Hindlimb muscle (tissue), 1 donor: ENCODE measurements at places on chromosomes 4 and X. TPM values are rescaled to one million over a fixed set of nuclear protein-coding genes. Genes with fewer than 3 reads are reported as not detected.

DNA sequence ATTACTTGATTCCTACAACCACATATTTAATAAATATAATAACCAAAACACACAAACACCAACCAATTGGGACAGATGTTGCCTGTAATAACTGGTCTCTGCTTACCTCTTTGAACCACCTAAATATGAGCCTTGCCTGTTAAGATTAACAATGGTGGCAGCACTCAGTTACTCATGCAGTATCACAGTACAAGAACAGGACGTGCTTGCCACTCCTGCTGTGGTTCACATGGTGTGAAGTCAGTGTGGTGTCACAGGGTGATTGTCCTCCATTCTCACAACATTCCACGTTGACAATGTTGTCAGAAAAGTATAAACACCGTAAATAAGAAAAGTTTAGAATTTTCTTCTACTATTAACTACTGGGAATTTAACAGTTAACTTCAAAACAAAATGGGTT is 365.0 kb downstream of the PPP3CA start:
- no peak for DNase-seq

DNA sequence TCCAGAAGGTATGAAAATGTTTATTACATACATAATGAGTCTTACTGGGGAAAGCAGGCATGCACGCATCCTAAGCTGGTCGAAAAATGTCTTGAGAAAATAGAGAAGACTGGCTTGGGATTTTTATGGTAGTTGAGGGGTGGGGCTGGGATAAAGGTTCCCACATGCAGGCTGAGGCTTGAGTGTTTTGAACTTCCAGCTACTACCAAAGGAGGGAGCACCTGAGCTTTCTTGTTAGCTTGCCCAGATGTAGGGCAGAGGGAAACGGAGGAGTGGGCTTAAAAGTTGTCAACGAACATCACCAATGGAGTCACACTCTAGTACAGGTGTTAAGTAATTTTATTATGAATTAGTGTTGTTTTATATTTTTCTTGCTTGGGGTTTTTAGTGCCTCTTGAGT is 39.6 kb upstream of the SRPX start:
- DNase-seq: no peak

SSX4B gene
- not detected for polyA plus RNA-seq

DNA sequence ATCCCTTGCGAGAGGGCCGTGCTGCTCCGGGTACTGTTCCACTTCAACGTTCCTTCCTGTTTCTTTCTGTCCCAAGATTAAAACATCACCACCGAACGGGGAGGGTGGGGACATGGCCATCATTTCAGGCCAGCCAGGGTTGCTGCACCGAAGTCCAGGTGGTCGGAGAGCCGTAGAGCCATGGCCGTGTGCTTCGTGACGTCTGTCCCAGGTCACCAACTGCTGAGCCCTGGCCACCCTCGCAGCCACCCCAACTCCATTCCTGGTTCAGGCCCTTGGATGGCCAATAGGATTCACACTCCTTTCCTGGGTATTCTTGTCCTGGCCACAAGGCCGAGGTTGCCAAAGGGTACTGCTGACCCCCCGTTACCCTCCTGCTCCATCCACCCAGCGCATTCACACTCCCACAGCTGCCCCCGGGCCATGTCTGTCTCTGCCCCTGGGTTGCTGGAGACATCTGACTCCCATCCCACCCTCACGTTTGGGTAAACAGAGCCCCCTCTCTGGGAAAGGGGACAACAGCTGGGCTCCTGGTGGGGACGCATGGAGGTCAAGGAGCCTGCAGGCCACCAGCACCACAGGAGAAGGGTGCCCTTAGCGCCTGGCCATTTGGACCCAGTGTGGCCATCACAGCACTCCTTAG is 103.2 kb downstream of the HMX1 start:
- no peak for DNase-seq
